T47D (cell line): ENCODE measurements at places on chromosomes 16 and 17.

- DNase-seq: no peak
Measured at GRCh38 chr17:66966704-66967418, 2.4 kb downstream of the CACNG4 start.

DNA sequence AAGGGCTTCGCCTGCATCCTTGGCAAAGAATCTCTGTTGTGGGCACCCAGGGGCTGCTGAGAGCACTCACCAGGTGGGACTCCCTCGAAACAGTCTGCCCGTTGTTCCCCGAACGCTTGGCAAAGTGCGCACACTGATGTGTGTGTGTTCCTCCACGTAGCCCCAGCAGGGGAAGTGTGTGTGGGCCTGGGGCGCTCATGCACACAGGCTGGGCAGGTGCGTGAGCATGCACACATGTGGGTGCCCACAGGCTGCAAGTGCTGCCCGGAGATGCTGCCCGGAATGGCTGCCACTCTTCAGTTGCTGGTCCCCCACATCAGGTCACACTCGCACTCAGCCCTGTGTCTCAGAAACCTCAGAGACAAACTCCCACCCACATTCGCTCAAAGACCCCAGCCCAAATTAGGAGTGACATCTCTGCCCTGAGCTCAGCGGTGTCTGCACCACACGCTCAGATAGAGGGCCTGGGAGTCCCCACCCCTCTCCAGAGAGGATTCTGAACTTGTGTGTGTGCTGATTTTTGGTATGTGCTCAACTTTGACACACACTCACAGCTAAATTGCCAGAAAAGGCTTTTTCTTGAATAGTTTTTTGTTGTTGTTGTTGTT, 119.4 kb downstream of the MGAT5B start:
- DNase-seq: no peak

DNA sequence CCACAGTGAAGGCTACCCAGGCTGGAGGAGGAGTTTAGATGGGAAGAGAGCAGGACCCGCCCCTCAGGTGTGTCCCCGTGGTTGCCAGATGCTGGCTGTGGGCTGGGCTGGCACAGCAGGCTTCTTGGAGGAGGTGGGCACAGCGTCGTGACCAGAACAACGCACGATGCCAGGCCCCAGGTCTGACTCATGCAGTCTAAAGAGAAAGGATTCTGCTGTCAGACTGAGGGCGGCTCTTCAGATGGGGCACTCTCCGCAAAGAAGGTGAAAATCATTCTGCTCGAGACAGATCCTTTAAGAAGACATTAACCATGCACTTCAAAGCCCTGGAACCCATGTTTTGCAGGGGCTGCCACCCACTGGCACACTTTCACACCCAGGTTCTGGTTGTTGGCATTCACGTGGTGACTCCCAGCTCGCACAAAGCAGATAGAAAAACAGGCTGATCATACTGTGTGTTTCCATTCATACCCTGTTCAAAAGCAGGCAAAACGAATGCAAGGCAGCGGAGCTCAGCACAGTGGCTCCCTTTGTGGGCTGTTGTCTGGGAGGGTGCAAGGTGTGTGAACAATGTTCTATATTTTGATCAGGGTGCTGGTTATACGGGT, 19.0 kb downstream of the CACNG4 start:
- no peak for DNase-seq

GRCh38 chr17:42559075-42559474, 2.9 kb upstream of the COASY start:
- no peak for DNase-seq

DNA sequence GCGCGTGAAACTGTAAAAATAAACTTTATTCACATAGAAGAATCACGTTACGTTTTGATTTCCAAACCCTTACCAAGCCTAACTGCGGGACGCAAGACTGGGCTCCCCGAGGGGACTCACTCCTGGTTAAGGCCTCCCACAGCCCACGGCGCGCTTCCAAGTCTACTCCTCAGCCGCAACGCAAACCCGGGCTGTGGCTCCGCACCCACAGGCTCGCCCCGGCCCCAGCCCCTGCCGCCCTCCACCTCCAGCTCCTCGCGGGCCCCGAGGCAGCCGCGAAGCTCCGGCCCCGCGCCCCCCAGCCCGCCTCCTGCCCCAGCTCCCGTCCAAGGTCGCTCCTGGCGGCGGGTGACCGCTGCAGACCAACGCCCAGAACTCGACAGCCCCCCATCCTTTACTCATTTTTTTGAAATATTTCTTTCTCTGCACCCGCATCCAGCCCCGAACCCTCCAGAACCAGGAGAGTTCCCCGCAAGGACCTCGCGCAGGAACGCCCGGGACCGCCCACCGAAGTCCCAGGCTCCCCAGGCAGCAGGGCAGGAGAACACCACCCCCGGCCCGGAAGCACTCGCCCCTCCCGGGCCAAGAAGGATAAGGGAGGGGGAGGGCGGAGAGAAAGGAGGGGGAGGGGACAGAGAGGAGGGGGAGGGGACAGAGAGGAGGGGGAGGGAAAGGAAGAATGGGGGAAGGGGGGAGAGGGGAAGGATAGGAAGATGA, 912 bp downstream of the USP22 start:
- peak; percentile 81 for DNase-seq

DNA sequence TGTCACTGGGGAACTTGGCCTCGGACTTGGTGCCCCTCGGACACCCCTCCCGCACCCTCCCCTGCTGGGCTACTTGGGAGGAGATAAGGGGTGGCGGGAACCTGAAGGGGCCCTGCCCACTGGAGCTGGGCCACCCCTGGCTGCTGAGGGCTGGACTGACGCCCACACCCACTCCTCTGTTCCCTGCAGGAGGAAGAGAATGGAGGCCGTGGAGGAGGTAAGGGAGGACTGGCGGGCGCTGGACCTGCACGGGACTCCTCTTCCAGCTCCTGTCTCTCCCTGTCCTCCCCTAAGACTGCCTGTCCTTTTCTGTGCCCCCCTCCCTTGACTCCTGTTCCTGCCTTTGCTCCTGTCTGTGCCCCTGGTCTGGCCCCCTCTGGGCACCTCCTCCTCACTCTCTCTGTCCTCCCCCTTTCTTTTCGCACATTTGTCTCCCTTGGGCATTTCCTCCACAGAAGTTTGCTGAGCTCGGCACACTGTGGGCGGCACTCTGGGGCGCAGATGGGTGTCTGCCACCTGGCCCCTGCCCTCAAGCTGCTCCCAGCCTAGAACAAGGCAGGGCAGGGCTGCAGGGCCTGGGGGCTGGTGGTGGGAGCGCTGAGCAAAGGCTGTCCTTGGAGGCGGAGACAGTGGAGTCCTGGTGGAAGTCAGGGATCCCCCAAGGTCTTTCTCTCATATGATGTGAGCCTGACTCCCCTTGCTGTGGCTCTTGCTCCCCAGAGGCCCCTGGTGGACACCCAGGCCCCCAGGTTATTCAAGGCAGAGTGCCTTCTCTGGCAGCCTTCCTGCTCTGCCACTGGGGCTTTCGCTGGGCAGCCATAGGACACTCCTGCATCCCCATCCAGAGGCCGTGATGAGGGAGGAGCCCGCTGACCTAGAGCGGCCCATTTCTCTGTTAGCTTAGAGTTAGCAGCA, 32.7 kb downstream of the ARHGAP23 start:
- DNase-seq: no peak

- DNase-seq: no peak
Measured at GRCh38 chr17:4597975-4598374, 13.6 kb downstream of the SMTNL2 start.

GRCh38 chr17:48322060-48322459, 108.0 kb downstream of the SKAP1 start:
- no peak for DNase-seq

DNA sequence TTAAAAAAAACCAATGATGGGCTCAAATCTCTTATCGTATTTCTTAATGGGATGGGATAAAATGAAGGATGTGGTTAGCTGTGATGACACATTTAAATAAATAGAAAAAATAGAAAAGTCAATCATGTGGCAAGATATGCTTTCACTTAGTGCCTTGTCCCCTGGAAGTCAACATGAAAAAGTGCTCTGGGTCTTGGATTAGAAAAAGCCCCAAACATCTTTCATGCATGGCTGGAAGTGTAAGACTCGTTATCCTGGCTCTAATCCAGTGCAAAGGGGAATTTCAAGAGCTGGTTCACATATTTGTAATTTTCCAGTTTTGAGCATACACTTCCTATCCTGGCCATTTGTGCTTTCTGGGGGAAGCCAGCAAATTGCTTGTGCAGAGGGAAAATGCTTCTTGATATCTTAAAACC, 160.9 kb downstream of the MAP2K6 start:
- no peak for DNase-seq

- DNase-seq: no peak
Measured at GRCh38 chr17:7235693-7236665, 1.7 kb upstream of the DVL2 start.

DNA sequence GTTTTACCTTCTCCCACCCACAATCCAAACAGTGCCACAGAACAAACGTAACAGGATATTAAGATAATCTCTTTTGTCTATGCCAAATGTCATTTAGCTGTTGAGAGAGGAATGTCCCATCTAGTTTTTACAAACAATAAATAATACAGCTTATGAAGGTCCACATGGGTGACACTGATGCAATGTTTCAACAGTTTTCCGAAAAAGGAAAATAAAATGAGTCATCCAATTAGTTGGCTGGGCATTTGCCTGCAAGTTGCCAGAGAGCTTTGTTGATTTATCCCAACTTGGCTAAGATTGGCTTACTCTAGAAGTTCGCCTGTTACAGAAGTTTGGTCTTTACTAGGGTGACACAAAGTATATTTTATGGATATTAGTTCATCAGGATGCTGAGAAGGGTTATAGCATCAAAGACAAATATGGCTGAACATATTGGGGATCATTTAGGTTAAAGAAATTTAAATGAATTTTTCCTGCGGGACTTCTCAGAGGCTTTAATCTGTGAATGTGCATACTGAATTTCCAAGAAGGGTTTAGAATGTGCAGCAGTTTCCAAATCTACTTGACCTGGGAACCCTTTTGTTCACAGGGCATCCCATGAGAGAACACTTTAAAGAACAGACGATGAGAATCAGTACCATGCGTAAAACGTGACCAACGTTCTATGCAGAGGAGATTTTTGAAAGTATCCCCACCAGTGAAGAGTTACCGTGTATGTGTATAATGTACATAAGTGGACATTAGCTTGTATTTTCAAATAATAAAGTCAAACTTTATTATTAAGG, 73.1 kb downstream of the CDH13 start:
- DNase-seq: no peak

DNA sequence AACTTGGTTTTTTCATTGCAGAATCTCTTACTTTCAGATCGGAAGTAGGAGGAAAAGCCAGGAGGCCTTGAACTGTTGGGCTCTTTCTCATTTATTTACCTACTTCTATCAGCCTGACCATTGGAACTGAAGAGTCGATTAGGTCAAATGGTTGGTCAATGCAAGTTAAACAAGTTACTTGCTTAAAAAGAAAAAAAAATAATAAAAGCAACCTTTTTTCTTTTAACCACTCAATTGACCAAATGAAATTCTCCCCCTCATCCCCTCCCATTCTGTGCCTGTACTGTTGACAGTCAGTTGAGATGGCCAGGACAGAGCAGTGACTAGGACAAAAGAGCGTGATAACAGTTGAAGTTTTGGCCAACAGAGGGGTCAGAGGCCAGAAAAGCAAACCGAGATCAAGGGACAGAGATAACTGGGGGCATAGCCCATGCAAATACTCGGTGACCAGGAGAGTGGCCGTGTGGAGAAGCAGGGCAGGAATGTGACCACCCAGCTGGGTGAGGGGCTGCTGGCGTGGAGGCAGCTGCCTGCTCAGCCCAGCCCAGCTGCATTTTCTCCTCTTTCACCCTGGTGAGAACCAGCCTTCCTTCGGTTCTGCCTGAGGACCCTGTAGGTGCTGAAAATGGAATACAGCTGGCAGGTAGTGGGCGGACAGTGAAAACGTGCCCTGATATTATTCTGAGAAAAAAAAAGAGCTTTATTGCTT, 72.2 kb downstream of the HS3ST3B1 start:
- no peak for DNase-seq

DNA sequence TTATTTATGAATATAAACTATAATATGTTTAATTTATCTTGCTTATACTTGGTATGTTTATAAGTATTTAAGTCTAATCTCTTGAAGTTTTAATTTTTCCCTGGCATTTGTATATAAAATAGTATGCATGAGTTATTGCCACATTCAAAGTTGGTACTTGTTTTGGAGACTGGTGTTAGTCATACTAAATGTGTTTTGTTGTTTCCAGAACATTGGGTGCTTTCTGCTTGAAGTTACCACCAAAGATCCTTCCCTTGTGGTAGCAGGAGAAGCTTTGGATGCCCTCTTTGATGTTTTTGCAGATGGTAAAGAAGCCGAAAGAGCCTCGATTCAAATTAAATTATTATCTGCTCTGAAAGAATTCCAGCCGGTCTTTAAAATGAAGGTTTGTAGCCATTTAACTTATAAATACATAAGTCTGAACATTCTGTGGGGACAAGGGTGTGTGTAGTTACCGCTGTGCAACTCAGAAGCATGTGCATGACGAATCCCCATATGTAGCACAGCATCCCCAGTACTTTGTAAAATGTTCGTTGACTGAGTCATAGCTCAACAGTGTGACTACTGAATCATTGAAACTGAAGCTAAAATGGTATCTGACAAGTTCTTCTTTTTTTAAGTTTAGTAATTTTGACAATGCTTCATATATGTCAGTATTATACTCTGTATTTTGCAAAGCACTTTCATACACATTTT, 36.4 kb downstream of the HEATR3 start:
- DNase-seq: no peak

DNA sequence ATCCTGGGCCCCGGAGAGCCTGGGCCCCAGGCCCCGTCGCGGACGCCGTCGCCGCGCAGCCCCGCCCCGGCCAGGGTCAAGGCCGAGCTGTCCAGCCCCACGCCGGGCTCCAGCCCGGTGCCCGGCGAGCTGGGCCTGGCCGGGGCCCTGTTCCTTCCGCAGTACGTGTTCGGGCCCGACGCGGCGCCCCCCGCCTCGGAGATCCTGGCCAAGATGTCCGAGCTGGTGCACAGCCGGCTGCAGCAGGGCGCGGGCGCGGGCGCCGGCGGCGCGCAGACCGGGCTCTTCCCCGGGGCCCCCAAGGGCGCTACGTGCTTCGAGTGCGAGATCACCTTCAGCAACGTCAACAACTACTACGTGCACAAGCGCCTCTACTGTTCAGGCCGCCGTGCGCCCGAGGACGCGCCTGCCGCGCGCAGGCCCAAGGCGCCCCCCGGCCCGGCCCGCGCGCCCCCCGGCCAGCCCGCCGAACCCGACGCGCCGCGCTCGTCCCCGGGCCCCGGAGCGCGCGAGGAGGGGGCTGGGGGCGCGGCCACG, 36.8 kb upstream of the ZC3H18 start:
- no peak for DNase-seq

DNA sequence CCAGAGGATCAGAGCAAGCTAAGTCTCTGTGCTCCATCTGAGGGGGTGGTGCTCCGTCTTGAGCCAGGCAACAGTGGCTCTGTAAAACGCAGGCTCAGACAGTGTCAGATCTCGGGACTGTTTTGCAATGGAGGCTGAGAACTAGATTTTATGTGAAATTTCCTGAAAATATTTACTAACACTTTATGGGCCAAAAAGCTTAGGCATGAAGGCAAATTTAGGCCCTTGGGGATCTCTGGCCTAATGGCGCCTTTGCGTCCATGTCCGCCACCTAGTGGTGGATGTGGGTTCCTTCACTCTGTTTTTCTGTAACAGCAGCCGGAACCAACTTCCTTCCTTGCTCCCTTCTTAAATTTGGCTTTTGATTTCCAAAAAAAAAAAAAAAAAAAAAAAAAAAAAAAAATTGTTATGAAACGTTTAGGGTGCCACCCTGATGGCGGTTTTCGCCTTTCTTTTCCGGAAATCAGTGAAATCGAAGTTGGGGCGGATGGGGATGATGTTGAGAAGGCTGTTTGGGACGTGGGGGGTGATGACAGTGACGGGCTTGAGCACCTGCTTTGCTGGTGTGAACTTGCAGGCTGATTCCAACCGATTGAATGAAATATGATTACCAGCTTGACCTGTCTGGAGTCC, 14.0 kb upstream of the ELAC2 start:
- DNase-seq: peak; percentile 60
